ENCODE measurements at places on chromosomes 2 and 18. TPM values are rescaled to one million over a fixed set of nuclear protein-coding genes. Genes with fewer than 3 reads are reported as not detected.

The NEB gene
- total RNA-seq: 0.34 TPM

The OXER1 gene
- 0.40 TPM for total RNA-seq

DNA sequence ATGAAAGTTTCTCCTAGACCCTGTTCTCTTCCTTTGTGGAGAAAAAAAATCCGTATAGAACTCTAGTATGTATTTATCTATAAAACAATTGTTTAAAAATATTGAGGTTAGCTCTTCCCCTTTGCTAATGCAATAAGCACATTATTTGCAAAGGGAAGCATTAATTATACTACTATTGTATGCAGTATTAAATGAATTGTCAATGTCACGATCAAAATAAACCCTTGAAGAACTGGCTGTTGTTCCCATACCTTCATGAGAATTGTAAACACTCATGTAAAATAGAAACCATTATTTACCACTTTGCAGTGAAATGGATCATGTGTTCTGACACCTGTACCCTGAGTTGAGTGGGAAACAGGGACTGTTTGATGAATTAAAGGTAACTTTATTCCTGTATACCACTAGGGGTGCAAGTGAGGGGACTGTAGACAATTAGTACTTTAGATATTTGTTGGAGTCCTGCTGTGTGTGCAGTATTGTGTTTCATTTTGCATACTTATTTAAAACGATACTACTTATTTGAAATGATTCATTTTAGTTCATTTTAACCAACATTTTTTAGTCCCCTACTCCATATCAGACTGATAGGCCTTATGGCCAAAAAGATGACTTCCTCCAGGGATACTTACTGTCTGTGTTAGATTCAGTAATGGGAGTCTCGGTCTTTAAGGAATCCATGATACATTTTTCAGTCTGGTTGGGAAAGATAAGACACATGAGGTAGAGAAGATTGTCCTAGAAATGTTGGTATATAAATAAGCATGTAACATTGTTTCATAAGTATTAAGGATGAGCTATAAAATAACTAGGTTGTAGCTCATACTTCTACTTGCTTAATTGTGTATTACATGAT is 7.9 kb downstream of the PKP4 start:
- H3K27me3 ChIP-seq: no peaks in the 10 kb centered on the region
- peaks cover 9% of the 10 kb centered on the region for H3K4me1 ChIP-seq

- H3K27me3 ChIP-seq: peaks cover 5% of the 10 kb centered on the region
- no peaks in the 10 kb centered on the region for H3K36me3 ChIP-seq
- H3K4me3 ChIP-seq: no peak overlapping the region
- no peaks in the 10 kb centered on the region for H3K4me1 ChIP-seq
Measured at GRCh38 chr2:216545359-216545758, 46.7 kb downstream of the RPL37A start.

DNA sequence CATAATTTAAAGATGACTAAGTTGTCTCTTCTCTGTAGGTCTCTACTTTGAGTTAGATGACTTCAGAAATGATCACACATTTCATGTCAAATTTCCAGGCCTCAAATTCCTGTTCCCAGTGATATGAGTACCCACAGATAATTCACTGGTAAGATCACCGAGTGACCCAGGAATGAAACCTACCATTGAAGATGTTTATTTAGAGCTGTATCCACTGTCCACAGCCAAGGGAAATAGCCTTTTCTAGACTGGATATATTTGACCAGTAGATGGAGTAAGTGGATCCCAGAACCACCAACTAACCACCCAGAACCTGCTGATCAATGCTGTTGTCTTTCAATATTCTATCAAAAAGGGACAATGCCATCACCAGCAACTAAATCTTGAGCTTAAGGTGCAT is 238.8 kb downstream of the SLC8A1 start:
- H3K4me3 ChIP-seq: no peak overlapping the region
- no peak overlapping the region for H3K27ac ChIP-seq
- no peaks in the 10 kb centered on the region for H3K27me3 ChIP-seq
- no peaks in the 10 kb centered on the region for H3K36me3 ChIP-seq
- peaks cover 23% of the 10 kb centered on the region for H3K4me1 ChIP-seq
- DNase-seq: no peak

Measured in activated CD8-positive, alpha-beta T cell treated with anti-CD3 and anti-CD28 coated beads for 36 hours (primary cell).